ENCODE measurements at places on chromosomes 2 and 18.

- no peak for DNase-seq
Observed at GRCh38 chr2:229045671-229046070, 225.4 kb downstream of the PID1 start.

DNA sequence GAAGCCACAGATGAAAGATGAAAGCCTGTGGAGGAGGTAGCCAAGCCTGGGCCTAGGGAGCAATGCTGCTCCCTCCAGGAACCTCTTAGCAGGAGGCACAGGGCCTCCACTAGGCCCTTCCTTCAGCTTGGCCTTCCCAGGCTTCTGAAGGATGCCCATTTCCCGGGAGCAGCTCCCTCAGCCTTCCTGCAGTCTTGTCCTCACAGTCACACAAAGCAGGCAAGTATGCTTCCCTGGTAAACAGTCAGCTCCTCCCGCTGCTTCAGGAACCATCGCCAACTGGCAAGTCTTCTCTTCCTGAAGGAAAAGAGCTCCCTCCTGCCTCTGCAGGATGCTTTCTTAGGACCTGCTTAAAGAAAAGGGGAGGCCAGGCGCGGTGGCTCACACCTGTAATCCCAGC is 53.2 kb downstream of the SMAD7 start:
- no peak for DNase-seq

DNA sequence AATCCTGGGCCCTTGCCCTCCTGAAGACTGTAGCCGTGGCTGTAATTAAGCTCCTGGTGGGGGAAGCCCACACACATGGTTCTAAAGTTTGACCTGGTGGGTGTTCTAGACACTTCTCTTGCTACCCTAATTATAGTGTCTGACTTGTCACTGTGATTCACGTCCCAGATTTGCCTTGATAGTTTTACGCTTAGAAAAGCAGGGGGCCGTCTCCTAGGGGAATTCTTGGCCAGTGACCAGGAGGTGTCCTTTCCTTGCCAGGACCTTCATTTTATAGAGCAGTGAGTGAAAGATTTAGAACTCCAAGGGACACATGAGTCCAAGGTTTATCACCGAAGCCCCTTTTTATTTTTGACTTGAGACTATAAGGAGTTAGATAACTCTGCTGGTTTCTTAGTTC is 9.0 kb downstream of the TMEM214 start:
- no peak for DNase-seq

DNA sequence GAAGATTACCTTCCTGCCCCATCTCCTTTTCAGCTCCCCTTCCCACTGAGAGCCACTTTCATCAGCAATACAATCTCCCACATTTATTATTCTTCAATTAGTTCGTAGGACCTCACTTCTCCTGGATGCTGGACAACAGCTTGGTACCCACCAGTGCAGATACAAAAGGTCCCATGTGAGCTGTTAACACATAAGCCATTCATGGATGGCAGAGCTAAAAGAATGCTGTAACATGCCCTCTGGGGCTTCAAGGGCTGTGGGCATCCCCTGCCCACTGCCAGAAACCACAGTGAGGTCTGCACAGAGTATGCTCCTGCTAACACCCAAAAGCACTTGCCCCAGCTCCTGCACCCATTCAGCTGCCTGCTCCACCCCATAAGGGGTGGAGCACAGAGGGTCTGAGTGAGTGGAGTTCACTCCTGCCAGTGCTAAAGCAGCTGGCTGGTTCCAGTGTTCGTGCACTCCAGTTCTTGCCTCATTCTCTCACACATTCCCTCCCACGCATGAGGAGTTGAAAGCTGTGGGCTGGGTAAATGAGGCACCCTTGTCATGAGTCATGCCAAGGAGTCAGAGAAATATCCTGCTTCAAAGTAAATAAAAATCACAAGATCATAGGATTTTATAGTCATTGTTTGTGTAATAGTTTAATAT is 305.9 kb upstream of the TMEFF2 start:
- peak; percentile 7 for DNase-seq

GRCh38 chr2:32626639-32627221 is 1.1 kb upstream of the TTC27 start:
- no peak for DNase-seq

DNA sequence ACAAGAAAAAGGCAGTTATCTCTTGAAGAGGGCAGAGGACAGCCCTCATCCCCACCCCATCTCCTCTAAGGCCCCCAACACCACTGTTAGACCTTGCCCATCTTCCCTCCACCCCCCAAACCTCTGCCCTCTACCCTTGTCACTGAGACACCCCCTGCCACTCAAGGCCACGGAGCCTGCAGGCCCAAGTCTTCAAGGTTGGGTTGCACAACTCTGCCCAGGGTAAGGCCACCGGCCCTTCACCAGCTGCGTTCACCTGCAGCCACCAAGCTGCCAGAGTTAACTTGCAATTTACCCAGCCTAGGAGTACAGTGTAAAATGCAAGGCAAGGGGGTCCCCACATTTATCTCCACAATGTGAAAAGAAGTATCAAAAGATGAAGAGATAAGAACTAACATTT is 128.7 kb upstream of the PKDCC start:
- no peak for DNase-seq

GRCh38 chr2:178477443-178478129 is 814 bp downstream of the FKBP7 start:
- DNase-seq, result no peak

DNA sequence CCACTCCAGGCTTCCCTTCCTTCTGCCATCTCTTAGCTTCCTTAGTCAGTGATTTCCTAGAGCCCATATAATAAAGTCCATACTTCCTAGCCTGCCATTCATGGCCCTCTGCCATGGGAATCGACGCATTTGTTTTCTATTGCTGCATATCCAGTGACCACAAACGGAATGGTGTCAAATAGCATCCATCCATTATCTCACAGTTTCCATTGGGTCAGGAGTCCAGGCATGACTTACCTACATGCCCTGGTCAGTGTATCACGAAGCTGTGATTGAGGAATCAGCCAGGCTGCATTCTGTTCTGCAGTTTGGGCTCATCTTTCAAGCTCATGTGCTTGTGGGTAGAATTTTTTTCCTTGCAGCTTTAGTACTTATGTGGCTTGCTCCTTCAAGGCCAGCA is 209.7 kb upstream of the EPAS1 start:
- DNase-seq, result no peak

DNA sequence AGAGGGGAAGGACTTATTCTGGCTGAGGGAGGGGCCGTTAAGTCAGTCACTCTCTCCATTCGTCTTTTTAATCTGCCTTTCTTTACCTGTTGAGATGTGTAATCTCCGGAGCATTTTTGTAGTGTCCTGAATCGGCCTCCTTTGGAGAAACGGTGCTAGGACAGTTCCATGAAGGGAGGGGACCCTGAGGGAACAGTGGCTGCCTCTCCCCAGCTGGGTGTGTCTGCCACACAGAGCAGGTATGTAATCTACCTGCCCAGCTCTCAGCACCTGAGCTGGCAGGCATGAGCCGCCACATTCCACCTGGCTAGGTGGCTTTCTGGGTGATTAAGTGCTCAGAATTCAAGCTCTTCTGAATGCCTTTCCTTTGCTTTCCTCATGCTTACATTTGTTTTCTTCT is 131.2 kb downstream of the WDSUB1 start:
- DNase-seq, result no peak

- no peak for DNase-seq
Observed at GRCh38 chr2:134124047-134124753, 129.7 kb upstream of the MGAT5 start.

GRCh38 chr2:1870431-1870830 is 126.1 kb upstream of the PXDN start:
- no peak for DNase-seq

GRCh38 chr2:219448099-219448775 is 13.6 kb downstream of the SPEG start:
- no peak for DNase-seq

GRCh38 chr2:190785334-190785733 is 95.3 kb upstream of the GLS start:
- DNase-seq, result no peak

DNA sequence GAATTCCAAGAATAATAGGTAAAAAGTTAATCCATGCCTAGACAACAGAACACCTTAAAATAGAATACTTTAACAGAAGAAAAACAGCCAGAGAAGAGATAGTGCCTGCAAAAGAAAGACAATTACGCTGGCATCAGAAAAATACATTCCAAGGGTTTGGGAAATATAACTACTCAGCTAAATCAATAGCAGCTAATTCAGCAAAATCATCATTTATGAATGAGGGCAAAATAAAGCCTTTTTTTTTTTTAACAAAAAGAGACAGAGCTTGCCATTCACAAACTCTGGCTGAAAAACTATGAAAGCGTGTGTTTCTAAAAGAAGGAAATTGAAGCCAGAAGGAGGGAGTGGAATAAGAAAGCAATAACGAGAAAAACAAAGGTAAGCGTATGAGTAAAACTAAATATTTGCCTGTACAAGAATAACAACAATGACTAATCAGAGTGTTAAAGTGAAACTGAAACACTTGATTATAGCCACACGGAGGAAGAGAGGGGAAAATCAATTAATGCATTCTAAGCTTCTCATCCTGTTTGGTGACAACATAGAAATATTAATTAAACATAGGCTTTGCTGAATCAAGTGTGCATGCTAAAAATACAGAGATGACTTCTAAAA is 90.2 kb downstream of the EHD3 start:
- DNase-seq, result no peak

- no peak for DNase-seq
Observed at GRCh38 chr2:180456801-180457200, 449.7 kb upstream of the CWC22 start.

DNA sequence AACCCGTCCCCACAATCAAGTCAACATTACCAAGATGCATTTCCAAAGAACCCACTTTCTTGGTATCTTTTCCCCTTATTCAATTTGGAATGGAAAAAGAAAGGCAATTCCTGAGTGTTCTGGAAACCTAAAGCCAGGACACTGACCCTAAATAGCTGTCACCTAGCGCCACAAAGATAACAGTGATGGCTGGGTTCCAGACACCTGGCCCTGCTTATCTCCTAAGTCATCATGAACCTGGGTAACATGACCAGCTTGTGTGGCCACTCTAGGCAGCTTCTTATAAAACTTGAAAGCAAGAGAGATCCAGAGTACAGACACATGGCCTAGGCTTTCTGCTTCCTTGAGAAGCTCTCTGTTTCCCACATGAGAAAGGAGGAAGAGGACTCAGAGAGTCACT is 95.4 kb downstream of the BOD1L2 start:
- no peak for DNase-seq

GRCh38 chr18:11587432-11587831 is 22.0 kb upstream of the SLC35G4 start:
- no peak for DNase-seq

DNA sequence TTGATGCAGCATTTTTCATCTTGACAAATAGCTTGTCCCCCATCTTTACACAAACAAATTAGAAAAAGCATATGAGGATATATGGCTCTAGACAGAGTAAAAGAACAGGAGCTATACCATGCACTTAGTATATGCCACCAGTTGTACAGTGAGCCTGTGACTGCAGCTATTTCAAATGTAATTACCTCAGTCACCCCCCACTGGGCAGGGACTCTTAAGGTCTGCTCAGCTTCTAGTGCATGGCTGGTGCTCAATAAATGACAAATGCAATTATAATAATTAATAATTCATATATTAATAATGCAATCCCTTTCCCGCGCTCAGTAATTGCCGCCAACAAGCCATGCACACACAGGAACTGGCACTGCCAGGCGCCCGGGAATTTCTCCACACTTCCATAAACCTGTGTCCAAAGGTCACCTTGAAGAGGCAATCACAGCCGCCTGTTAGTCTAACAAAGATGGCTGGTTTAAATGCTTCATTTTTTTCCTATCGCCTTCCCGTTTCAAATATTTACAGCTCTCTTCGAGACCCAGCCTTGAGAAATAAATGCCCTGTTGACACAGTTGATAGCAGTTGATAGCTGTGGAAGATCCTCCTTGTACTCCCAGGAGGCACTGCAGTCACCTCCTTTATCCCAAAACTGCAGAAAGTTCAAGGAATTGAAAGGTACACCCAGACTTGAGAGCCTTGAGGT is 156.6 kb downstream of the INO80D start:
- no peak for DNase-seq

DNA sequence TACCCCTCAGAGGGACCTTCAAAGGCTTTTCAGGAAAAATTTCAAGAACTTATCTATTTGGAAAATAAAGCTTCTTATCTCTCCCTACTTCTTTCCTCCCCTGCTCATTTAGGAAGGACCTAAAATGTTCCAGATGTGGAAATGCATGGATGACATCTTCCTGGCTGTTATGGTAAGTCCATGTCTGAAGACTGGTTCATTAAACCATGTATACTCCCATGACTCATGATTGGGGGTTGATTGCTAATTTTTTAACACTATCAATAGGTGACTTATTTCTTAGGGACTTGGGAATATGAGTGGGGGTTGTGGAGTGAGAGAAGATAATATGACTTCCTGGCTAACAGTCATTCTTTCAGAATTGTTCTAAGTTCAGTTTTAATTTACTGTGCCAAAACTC is 104.0 kb upstream of the PARD3B start:
- DNase-seq, result no peak

GRCh38 chr18:25957017-25957416 is 133.4 kb downstream of the SS18 start:
- DNase-seq, result no peak

GRCh38 chr18:24726727-24727492 is 266.5 kb downstream of the HRH4 start:
- peak; percentile 5 for DNase-seq

All from H54 (cell line).